ENCODE measurements at places on chromosomes 5 and 9.

- peak; percentile 56 for DNase-seq
Measured at GRCh38 chr9:120431268-120431667, 148.7 kb downstream of the CDK5RAP2 start.

GRCh38 chr5:78103232-78103918 is 191.1 kb downstream of the AP3B1 start:
- no peak for DNase-seq

DNA sequence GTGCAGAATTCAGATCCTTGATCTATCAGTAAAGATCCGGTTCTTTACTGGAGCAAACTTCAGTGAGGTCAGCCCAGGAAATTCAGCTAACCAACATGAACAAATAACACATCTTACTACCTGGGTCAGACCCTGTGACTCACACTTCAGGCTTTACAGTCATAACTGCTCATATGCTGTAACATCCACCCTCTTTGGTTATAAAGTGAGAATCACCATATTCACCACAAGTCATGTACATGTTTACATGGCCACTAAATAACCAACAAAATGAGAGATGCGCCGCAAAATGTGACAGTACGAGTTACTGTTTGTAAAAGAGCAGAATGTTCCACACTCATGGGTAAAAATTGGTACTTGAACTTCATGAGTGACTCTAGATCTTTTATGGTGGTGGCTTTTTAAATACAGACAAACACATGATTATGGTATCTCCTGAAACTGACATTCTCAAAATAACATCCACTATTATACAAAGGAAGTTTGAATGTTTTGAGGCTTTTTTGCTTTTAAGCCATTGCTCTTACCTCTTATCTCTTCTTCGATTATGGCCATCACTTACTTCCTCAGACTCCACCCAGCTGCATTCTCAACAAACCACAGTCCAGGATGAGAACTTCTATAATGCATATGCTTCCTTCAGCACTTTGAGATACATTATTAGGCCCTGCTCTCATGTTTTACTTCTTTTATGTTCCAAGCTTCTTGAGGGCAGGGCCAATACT is 516.6 kb downstream of the RAB3C start:
- DNase-seq: no peak

DNA sequence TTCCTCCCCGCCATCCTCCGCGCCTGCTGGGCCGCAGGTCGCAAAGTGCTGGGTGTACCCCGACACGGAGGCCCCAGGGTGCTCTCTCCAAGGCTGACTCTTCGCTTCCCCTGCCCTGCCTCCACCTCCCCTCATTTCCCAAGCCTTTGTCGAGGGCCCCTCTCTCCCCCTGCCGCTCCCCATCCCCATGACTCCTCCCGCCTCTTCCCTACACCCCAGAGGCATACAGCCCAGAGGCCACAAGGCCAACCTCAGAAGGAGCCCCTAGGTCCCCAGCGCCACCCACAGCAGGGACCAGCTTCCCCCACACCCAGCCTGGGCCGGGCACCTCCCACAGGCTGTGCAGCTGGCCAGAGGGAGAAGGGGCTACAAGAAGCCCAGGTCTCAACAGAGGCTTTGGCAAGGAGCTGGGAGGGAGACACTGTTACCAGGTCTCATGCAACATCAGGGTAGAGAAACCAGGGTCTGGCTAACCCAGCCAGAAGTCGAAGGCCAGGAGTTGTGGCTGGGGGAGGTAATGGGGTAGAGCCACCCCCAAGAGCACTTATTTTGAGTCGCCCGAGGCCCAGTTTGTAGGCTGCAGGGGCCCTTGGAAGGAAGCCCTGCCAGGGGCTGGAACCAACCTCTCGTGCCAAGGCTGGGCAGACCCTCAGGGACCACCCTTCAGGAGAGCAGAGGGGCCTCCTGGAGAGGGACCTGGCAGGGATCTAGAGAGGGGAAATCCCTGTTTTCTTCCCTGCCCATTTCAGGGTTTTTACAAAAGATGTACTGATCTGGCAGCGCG is 24.5 kb upstream of the SARDH start:
- no peak for DNase-seq

DNA sequence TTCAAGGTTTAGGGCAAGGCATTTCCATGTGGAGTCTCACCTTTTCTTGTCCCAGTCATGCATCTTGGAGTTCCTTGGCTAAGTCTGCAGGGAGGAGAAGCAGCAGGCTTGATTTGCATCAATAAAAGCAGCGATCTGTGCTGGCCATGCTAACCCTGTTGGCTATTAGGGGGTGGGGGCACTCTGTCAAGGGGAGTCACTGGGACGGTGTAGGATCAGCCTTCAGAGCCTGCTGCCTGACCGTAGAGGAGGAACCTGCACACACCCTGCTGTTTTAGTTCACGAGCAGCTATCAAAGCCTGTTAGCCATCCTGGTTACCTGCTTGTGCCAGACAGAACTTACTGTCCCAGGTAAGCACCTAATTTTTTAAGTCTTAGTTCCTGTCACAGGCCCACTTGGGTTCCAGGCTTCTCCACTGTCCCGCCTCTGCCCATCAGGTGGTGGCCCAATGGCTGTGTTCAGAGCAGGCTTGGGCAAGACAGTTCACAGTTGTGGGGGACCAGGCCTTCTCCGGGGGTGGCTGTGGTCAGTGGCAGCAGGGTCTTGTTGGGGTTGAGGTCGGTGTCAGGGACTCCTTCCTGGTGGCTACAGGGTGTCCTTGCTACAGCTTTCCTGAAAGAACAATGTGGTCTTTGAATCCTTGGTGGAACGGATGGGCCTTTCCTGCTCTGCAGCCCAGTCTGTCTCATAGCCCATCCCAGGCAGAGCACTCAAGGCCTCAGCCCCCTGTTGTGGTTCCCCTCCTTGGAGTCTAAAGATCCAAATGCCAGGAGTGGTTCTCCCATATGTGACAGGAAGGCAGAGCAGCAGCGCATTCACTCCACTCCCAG is 43.7 kb downstream of the SECISBP2 start:
- no peak for DNase-seq

GRCh38 chr5:154858972-154859871 is 795 bp downstream of the CNOT8 start:
- DNase-seq: peak; percentile 68

GRCh38 chr9:134825025-134825424 is 55.6 kb upstream of the FCN2 start:
- no peak for DNase-seq

GRCh38 chr5:181042036-181042713 is 2.1 kb downstream of the BTNL9 start:
- no peak for DNase-seq

DNA sequence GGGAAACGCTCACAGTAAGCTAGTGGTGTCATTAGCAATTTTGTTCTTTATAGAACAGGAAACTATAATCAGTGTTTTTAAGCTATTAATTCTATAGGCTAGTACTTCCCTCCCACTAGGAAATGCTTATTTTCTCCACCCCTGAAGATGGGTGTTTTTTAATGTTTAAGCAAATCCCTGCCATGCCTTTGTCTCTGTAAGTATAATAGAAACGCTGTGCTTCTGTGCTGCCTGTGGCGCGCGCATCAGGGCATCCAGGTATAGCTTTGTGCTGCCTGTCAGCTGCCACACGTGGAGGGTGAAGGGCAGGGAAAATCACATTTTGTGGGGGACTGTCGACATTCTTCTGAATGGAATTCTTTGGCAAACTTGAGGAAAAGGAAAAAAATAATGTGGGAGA is 217.5 kb downstream of the RAB3C start:
- DNase-seq: no peak

GRCh38 chr5:42520957-42521356 is 97.7 kb downstream of the GHR start:
- DNase-seq: no peak

DNA sequence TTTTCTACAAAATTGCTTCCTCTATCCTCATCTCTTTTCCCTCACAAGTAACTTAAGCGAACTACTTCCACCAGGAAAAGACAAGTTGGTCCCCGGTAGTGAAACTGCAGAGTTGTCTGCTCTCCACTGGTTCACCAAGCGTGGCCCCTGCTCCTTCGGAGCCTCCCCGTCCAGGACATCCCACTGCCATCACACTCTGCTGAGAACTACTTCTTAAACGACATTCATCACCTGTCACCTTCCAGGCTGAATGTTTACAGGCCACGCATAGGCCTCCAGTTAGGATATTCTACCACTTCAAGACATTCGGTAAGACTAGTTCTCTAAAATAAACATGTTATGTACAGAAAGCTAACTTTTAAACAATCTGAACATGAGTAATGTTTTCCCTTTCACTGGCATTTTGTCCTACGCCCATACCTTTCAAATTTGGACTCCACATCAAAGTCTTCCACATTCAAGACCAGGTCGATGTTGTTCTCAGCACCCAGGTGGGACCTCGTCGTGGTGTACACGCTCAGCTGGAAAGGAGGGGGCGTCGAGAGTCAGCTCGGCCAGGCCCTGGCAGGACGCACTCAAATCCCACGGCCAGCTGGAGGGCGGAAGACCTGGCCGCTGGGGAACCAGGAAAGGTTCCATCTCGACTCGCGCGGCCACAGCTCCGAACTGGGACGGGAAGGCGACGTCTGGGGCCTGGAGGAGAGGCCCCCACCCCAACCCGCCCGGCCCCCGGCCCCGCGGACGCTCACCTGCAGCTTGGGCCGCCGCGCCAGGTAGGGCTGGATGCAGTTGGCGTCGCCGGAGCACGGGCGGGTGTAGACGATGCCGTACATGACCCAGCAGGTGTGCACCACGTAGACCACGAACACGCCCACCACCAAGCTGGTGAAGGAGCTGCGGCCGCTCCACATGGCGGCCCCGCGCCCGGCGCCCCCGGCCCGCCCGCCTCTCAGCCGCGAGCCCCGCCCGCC is 683 bp downstream of the CLPTM1L start:
- DNase-seq: peak; percentile 17

GRCh38 chr9:121138973-121139372 is 62.7 kb downstream of the RAB14 start:
- no peak for DNase-seq

- DNase-seq: no peak
Measured at GRCh38 chr5:137621306-137621705, 114.6 kb downstream of the KLHL3 start.

DNA sequence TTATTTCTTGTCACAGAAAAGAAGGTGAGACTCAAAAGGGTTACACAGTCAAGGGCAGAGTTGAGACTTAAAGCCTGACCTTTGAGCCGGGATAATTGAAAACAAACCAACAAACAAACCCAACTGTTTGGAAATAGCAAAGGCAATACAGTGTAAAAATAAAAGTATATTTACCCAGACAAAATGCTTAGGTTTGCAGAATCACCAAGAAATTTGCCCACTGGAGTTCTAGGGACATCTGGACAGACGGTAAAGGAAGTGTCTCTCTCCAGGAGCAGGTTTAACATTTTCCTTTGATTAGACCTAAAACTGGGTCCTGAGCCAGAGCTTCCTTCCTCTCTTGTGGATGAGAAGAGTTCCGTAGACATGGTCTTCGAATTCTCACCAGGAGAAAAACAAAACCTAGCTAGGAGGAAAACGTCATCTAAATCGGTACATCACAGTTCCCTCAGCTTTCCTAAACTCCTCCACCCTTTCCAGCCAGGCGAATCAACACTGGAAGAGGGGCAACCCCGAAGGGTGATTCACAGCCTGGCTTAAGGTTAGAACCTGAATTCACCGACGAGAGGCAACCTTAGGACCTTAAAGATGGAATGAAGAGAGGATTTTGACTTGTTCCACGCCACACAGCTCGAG is 673 bp downstream of the CDC25C start:
- DNase-seq: no peak

DNA sequence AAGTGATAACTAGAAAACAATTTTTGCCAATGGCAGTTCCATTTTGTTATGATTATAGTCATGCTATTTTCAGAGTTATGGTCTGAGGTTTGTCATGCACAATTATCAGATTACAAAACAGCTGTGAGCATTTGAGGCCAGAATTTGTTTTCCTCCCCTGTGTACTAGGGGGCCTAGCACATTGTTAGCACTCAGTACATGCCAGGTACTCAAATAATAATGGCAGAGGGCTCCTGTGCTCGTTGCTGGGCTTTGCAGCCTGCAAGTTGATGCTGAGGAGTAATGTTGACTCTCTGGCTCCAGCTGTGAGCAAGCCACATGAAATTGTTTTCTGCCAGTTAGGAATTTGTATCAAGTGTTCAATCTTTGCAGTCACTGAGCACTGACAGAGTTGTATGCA is 6.9 kb downstream of the DNAI1 start:
- no peak for DNase-seq

DNA sequence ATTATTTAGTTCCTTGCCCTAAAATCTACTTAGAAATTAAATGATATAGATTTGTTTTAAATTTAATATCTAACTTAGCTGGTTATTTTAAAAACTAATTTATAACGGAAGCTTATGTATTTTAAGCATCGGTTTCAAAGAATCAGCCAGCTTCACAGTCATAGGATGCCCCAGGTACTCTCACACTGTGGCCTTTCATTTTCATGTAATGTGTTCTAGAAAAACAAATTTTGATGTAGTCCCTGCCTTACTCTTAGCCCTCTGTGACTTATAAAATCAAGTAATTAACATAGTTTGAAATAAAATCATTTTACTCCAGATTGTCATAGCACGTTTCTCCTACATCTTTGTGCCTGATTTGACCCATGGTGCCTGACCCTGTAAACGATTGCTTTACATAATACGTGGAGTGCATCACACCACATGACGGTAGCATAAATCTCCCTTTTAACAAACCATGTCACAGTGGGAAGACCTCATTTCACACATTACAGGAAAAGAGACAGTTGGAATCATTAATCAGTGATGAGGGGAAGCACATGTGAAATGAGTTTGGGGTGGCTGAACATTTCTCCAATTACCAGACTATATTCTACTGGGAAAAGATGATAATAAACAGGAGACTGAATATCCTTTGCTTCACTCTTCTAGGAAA is 731.5 kb upstream of the CDH9 start:
- DNase-seq: no peak

DNA sequence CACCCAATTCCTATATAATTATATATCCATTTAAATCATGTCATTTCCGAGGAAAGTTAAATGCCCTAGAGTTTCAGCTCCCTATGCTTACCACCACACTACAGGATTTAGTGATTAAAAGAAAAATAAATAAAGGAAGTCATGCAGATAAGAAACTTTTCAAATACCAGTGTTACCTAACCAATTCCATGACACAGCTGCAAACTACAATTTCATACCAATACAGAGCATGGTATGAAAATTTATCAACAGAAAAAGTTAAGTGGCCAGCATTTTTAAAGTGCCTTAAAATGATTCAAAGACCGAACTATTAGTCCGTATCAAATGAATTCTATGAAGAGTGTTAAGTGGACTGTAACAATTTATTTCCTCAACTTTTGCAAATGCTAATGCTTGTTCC is 35.9 kb downstream of the CEP120 start:
- no peak for DNase-seq

GRCh38 chr5:108467563-108467962 is 85.7 kb upstream of the FBXL17 start:
- no peak for DNase-seq
